ENCODE measurements at places on chromosomes 12 and 14.

GRCh38 chr14:91862417-91862816 lies 4.9 kb downstream of the TC2N start:
- DNase-seq = no peak

DNA sequence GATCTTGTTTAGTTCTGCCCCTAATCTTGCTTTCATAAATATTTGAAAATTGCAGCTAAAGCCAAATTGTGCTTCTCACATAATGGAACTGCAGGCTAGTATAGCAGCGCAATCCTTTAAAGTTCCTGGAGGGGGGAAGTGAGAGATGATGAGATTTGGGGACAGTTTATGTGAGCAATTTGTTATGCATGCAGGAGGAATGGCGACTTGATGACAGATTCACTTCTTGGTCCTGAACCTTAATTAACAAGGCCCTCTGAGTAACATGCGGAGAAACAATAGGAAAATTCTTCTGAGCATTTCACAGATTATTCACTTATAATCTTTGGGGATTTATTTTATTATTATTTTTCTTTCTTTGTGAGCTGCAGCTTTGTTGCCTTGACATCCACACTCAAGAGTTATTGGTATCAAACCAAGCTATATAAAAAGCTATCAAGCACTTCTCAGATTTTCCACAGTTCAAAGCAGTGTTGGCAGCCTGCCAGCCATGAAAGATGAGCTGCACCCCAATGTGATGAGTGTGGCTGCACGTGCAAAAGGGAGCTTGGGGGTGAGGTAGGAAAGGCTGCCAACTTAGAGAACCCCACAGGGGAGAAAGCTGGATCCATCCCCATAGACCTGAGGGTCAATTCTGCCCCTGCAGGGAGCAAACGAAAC lies 1662.2 kb upstream of the FLRT2 start:
- no peak for DNase-seq

GRCh38 chr14:26261368-26262122 lies 336.3 kb downstream of the NOVA1 start:
- DNase-seq = no peak

GRCh38 chr12:69524331-69524630 lies 54.1 kb downstream of the FRS2 start:
- no peak for DNase-seq

- no peak for DNase-seq
These were observed 8.6 kb upstream of the GPR68 start for GRCh38 chr14:91252871-91253794.

DNA sequence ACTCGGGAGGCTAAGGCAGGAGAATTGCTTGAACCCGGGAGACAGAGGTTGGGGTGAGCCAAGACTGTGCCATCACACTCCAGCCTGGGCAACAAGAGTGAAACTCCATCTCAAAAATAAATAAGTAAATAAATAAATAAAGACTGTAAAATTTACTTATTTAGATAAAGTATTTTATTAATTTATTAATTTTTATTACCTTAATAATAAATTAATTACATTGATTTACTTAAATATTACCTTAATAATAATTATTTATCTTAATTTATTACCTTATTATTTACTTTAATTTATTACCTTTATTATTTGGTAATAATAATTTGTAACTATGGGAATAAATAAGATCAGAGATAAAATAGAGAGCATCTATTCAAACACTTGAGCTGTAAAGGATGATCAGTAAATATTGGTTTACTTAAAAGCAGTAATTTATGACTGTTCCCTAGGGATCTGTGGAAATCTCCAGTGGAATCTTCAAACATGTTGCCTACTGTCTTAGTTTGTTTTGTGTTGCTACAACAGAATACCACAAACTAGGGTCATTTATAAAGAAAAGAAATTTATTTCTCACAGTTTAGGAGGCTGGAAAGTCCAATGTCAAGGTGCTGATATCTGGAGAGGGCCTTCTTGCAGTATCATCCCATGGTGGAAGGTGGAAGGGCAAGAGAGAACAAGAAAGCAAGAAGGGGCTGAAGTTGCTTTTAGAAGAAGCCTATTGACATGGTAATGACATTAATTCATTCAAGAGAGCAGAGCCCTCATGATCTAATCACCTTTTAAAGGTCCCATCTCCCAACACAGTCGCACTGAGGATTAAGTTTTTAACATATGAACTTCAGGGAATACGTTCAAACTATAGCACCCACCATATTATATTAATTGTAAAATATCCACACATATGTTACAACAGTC lies 37.1 kb downstream of the SOCS2 start:
- DNase-seq = no peak

GRCh38 chr14:81123811-81124210 lies 96.9 kb downstream of the GTF2A1 start:
- no peak for DNase-seq

DNA sequence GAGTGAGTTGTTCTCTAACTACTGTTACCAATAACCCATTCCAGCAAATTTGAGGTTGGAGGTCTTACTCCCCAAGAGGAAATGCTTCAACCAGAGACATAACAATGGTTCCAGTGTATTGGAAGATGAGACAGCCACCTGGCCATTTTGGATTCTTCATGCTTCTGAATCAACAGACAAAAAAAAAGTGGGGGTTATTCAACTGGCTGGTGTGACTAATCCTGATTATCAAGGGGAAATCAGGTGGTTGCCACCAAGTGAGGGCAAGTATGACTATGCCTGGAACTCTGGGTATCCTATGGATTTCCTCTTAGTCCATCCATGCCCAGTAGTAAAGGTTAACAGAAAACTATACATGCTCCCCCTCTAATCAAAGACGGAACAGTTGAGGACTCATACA lies 29.9 kb upstream of the ZNF641 start:
- no peak for DNase-seq

GRCh38 chr12:105257321-105257728 lies 21.4 kb upstream of the APPL2 start:
- no peak for DNase-seq

- no peak for DNase-seq
These were observed 137.3 kb downstream of the MSRB3 start for GRCh38 chr12:65415826-65416225.

DNA sequence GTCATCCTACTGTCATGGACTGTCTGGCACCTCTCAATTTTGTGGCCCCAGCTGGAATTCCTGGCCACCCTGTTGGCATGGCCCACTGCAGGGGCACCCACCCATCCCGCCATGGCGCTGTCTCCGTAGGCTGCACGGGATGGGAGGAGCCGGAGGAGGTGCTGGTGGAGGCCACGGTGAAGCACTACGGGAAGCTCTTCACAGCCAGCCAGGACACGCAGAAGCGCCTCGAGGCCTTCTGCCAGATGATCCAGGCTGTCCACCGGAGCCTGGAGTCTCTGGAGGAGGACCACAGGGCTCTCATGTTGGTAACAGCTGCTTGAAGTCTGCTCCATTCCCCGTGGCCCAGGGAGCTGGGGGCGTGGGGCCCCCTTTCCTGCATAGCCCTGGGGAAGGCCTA lies 3.9 kb downstream of the CCDC197 start:
- DNase-seq = no peak

All from stimulated activated CD4-positive, alpha-beta T cell treated with anti-CD3 and anti-CD28 coated beads, Interleukin-12 subunit alpha, Interleukin-12 subunit beta, amount 100 ng/mL, for 48 hours (primary cell).